ENCODE measurements at places on chromosomes 4 and X. TPM values are rescaled to one million over a fixed set of nuclear protein-coding genes. Genes with fewer than 3 reads are reported as not detected.

DNA sequence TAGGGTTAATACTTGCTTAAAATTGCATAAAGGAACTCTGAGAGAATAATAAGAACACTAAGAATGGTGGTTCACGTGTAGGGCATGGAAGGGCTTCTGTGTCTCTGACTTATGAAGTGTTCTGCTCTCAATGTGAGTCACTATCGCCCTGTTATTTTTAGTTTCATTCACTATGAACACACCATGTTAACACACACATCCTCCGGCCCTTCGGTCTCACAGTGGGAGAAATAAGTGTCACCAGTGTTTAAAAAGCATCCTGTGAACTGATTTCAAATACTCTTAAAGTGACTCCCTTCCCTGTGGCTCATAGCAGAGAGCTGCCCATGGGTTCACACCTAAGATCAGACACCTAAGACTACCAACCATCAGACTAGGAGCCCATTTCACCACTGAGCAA, 33.8 kb upstream of the FGFBP2 start:
- no peak for DNase-seq

DNA sequence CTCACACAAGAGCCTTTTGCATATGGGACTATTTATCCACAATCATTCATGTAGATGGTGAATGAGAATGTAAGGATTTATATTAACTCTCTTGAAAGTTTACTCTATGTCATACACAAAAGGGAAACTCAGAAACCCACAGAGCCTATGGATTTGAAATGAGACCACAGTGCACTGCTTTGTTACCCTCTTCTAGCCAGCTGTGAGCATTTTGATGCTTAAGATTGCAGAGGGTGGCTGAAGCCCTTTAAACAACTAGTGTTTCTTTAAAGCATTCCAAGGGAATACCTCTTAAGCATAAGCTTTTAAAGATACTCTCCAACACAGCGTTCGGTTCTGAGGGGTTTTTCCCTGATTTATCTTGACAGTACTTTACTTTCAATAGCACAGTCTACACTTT, 113.9 kb downstream of the NKX6-1 start:
- no peak for DNase-seq

DNA sequence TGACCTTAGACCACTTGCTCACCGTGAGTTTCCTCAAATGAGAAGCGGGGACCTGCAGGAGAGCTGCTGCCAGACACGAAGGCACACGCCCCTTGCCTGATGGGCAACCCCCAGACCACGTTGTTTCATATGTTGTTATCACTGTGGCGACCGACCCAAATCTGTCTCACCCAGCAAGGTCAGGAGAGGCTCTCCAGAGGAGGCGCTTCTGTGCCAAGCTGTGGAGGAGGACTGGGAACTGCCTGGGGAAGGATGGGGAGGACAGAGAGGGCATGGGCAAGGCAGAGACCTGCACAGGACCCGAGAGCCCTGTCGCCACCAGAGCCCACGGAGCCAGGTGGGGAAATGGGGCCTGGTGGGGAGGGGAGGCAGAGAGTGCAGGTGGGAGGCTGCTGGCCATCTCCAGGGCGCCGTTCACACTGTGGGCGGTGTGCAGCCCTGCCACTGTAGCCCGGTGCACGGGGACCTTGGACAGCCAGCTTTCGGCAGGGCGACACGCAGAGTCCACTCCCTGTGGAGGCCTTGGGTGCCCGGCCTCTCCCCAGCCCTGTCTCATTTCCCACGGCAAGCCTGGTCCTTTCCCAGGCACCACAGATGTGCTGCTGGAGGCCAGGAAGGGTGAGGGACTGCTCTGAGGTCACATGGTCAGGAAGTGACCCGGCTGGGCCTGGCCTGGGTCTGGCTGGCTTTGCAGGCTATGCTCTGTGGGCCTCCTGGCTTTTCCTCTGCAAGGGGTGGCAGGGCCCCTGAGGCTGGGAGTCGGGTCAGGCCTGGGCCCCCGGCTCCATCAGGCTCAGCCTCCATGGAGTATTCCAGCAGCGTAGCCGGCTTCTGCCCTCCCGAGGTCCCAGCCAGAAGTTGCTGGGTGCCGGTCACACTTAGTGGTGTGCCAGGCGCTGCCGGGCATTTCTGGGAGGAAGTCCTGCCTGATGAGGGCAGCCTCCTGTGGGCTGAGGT, 3.2 kb downstream of the HTRA3 start:
- no peak for DNase-seq

DNA sequence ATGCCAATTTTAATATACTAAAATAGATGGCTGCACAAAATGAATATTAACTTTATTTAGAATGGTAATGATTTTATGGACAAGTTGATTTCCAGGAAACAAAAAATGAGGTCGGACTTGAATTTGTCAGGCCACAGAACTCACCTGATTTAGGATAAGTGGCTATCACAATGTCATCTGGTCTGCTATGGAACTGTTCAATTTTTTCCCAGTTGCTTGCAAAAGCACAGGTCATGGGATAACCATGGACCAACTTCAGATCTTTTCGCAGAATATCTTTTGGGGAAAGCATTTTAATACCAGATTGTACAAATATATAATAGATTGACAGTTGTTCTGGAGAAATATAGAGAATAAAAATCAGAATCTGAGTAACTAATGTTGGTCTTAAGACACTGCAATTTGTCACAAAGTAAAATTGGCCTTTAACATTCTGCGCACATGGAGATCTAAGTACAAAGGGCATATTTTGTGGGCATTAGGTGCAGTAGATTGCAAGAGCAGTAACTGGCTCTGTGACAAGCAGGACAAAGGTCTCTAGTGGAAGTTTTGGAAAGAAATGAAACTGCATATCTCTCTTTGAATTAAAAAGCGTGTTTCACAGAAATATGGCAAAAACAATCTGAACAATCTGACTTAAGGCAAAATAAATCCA, 5.4 kb downstream of the SULT1B1 start:
- DNase-seq: no peak

GRCh38 chr4:139242511-139243051, 37.4 kb downstream of the MGARP start:
- no peak for DNase-seq

GRCh38 chr4:7189066-7189465, 3.3 kb upstream of the SORCS2 start:
- no peak for DNase-seq

- DNase-seq: no peak
Measured at GRCh38 chr4:58209551-58209950, 1099.4 kb upstream of the IGFBP7 start.

- DNase-seq: no peak
Measured at GRCh38 chr4:142549248-142549647, 296.9 kb downstream of the INPP4B start.

DNA sequence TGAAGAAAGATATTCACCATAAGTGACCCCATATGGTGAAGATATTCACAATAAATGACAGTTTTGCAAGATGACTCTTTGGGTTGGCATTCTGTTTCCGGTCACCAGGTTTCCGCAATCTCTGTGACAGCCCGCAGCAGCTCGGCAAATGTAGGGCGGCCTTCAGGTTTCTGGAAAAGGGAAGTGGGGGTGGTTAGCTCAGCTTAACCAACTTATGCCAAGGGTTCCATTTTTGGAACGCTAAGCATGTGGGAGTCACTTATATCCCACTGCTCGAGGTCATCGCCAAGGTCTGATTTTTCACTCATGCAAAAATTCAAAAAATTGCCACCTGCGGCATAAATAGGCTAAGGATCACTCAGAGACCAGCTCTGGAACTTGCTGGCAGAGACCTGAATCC, 51.0 kb downstream of the NIPAL1 start:
- no peak for DNase-seq

GRCh38 chr4:16573206-16573605, 325.2 kb downstream of the LDB2 start:
- DNase-seq: no peak

DNA sequence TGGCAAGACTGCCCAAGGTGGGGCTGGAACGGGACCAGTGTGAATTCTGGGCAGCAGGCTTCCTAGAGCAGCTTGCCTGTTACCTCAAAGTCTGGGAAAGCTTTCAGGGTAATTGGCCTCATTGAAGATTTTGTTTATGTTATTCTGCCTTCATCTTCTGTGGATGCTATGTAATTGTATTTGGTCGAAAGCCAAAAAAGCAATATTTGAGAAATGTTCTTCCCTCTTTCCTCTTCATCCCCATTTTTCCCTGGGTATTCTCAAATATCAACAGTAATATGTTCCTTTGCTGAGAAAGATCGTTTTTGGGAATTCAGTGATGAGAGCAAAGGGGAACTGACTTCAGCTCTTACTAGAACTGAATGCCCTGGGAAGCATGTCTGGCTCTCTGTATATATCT, 12.9 kb downstream of the TMEM131L start:
- DNase-seq: no peak

DNA sequence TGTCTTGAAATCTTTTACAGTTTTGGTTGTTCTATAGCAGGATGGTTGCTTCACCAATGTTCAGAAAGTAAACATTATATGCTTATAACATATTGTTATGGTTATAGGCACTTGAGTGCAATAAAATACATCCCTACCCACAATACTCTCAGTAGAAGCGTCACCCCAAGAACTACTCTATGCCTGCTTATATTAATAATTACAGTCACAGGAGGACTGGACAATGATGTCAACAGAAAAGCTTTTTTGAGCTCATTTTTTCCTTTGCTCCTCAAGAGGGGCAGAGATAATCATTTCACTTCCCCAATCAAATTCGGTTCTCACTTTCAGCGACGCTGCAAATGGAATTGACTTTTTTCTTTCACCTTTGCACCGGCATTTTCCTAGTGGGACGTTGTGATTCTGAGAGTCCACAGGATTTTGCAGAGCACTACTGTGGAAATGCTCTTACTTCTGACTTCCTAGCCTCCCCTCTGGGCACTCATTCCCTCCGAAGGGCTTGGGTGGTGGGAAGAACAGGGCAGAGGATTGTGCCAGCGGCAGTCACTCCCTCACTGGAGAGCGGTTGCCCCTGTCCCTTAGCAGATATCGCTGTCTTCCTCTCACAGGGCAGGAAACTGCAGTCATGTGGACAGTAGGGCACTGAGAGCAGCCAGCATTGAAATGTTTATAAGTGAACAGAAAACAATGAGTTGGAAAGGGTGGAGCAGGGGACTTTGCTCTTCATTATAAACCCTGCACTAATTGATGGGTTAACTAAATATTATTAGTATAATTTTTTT, 24.9 kb upstream of the SGMS2 start:
- DNase-seq: no peak

- no peak for DNase-seq
Measured at GRCh38 chrX:118392716-118393115, 46.8 kb downstream of the WDR44 start.

GRCh38 chrX:17535229-17535628, 160.2 kb downstream of the NHS start:
- DNase-seq: no peak

GRCh38 chr4:4284827-4285618, 4.9 kb downstream of the LYAR start:
- no peak for DNase-seq

DNA sequence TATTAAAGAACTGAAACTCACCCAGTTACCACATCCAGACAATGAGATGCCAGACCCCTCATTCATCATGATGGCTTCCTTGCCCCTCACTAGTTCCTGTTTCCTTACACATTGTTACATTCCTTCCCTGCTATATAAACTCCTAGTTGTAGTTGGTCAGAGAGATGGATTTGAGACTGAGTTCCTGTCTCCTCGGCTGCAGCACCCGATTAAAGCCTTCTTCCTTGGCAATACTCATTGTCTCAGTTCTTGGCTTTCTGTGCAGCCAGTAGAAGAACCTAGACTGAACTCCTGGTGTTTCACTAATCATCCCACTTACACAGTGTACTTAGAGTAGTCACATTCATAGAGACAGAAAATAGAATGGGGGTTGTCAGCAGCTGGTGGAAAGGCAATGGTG, 324.7 kb downstream of the TRIML1 start:
- DNase-seq: no peak

GRCh38 chr4:187046471-187046870, 322.8 kb upstream of the FAT1 start:
- DNase-seq: no peak

- DNase-seq: no peak
Measured at GRCh38 chr4:22338796-22339195, 177.1 kb downstream of the ADGRA3 start.

DNA sequence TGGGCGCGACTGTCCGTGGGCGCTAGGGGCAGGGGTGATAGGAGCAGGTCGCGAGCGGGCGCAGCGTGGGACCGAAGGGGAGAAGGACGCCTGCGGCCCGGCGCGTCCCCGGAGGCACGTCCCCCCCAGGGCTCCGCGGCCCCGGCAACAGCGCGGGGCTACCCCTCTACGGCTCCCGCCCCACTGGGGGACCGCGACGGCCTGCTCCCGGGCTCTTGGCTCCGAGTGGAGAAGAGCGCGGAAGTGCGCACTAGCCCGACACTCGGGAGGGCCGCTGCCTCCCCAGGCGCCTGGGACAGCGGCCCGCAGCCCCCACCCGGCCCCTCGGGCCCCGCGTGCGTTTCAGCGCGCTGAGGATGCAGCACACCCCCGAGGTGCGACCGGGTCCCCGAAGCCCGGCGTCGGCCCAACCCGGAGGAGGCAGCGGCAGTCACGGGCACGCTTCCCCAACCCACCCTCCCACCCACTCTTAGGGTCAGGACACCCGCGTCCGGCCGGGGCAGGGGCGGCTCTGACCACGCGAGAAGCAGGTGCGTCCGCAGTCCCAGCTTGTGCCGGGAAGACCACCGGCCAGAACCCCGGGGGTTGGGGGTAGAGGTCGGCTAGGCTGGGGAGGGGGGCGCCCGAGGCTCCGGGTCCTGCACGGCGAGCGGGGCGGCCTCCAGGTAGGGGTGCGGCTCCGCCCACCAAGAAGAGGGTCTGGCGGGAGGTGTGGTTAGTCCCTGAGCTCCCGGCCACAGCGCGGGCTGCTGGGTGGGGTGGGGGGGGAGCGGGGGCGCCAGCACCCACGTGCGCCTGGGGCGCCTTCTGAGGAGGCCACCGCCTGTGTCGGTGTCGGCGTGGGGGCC, 18.5 kb upstream of the NAT8L start:
- no peak for DNase-seq

- DNase-seq: no peak
Measured at GRCh38 chr4:24282446-24282845, 301.9 kb downstream of the DHX15 start.

- DNase-seq: no peak
Measured at GRCh38 chr4:94640151-94640550, 117.6 kb upstream of the BMPR1B start.

- no peak for DNase-seq
Measured at GRCh38 chr4:95294321-95294720, 254.5 kb downstream of the UNC5C start.

The VSIG4 gene
- not detected for polyA plus RNA-seq

The ZNF718 gene
- 4.0 TPM for polyA plus RNA-seq

The PAGE1 gene
- not detected for polyA plus RNA-seq

The SPANXA2 gene
- polyA plus RNA-seq: not detected

The DSPP gene
- not detected for polyA plus RNA-seq

The PNMA6A gene
- polyA plus RNA-seq: 0.12 TPM

The SSX2 gene
- polyA plus RNA-seq: not detected

The ASB9 gene
- not detected for polyA plus RNA-seq

The GPC3 gene
- 0.34 TPM for polyA plus RNA-seq

All from CD4-positive, CD25-positive, alpha-beta regulatory T cell (primary cell).